Activated CD4-positive, alpha-beta T cell treated with anti-CD3 and anti-CD28 coated beads for 36 hours (primary cell): ENCODE measurements at places on chromosomes 2 and 18. TPM values are rescaled to one million over a fixed set of nuclear protein-coding genes. Genes with fewer than 3 reads are reported as not detected.
A peak's percentile ranks its signal among the peaks of the same experiment; 100 is the strongest.

DNA sequence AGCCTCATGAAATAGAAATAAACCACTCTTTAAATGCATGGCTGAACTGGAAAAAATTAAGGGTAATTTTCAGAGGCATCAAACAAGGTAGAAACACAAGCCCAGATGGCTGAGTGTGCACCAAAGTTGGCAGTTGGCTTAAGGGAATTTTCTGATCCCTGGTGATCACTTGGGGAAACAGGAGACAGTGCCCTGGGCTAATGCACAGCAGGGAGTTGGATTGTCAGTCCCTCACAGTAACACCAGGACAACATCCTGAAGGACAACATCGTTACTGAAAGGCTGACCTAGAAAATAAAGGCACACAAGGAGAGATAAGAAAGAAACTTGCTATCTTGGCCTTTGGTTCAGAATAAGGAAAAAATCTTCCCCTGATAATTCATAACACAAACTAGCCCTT is 417.0 kb downstream of the SLC4A3 start:
- no peaks in the 10 kb centered on the region for H3K4me1 ChIP-seq
- no peak for DNase-seq
- no peak overlapping the region for H3K4me3 ChIP-seq

The VIT gene
- not detected for total RNA-seq

GRCh38 chr2:217267758-217268157 is 407.9 kb upstream of the TNP1 start:
- no peak overlapping the region for H3K4me3 ChIP-seq
- no peaks in the 10 kb centered on the region for H3K4me1 ChIP-seq
- H3K36me3 ChIP-seq, result no peaks in the 10 kb centered on the region
- DNase-seq, result no peak
- H3K27ac ChIP-seq, result no peak overlapping the region
- H3K27me3 ChIP-seq, result peaks cover 7% of the 10 kb centered on the region

- peak overlapping the region; percentile 98 for H3K27ac ChIP-seq
- H3K27me3 ChIP-seq, result no peaks in the 10 kb centered on the region
- DNase-seq, result no peak
- H3K4me3 ChIP-seq, result peak overlapping the region; percentile 73
Measured at GRCh38 chr2:75710220-75710576, 517 bp downstream of the GCFC2 start.

The RAMP1 gene
- 0.32 TPM for total RNA-seq

DNA sequence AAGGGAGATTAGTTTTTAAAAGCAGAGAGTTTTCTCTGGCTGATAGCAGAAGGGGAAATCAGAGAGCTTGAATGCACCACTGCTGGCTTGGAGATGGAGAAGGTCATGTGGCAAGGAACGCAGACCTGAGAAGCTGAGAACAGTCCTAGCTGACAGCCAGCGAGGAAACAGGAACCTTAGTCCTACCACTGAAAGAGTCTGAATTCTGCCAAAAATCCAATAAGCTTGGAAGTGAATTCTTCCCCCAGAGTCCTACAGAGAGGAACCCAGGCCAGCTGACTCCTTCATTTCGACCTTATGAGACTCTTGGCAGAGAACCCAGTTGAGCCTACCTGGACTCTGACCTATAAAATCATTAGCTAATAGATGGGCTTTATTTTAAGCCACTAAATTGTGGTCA is 371.9 kb upstream of the TNP1 start:
- peaks cover 13% of the 10 kb centered on the region for H3K27me3 ChIP-seq
- H3K4me1 ChIP-seq, result no peaks in the 10 kb centered on the region
- H3K36me3 ChIP-seq, result no peaks in the 10 kb centered on the region

DNA sequence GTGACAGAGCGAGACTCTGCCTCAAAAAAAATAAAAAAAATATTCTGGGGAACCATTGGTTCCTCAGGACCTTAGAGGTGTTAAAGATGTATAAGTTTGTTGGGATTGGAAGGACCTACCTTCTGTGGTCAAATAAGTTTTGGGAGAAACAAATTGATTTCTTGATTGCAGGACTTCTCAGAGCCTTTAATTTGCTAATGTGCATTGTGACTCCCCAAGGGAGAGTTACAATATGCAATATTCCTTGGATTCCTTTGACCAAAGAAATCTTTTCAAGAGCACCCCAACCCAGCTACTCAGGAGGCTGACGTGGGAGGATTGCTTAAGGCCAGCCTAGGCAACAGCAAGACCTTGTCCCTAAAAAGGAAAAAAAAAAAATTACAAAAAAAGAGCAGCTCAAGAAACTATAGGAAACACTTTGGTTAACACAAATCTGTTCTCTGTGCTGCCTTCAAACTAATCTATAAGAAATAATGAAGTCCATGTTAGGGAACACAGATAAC is 6.5 kb downstream of the NAGK start:
- H3K27ac ChIP-seq, result no peak overlapping the region
- no peak overlapping the region for H3K4me3 ChIP-seq
- peaks cover 42% of the 10 kb centered on the region for H3K4me1 ChIP-seq
- H3K27me3 ChIP-seq, result no peaks in the 10 kb centered on the region
- no peak for DNase-seq

DNA sequence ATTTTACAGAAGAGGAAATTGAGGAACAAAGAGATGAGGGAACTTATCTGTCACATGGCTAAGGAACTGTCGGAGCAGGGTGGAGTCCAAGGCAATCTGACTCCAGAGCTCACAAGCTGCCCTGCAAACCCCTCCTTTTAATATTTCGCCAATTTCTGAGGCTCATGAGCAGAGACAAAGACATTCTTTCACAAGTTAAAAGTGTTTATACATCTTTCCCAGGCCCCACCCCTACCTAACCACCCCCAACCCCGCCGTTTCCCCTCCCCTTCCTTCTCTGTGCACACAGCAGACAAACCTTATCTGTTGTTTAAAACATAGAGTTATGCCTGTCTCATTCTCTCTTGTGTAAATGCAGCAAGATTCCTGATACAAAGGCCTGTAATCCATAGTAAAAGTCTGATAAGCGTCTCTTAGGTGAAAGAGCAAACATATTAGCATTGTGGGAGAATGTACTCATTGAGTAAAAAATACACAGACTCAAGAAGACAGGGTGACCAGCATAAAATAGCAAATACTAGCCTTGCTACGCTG is 44.3 kb downstream of the EPHA4 start:
- H3K27ac ChIP-seq, result peak overlapping the region; percentile 89
- no peaks in the 10 kb centered on the region for H3K27me3 ChIP-seq
- peaks cover 62% of the 10 kb centered on the region for H3K4me1 ChIP-seq
- H3K36me3 ChIP-seq, result no peaks in the 10 kb centered on the region

DNA sequence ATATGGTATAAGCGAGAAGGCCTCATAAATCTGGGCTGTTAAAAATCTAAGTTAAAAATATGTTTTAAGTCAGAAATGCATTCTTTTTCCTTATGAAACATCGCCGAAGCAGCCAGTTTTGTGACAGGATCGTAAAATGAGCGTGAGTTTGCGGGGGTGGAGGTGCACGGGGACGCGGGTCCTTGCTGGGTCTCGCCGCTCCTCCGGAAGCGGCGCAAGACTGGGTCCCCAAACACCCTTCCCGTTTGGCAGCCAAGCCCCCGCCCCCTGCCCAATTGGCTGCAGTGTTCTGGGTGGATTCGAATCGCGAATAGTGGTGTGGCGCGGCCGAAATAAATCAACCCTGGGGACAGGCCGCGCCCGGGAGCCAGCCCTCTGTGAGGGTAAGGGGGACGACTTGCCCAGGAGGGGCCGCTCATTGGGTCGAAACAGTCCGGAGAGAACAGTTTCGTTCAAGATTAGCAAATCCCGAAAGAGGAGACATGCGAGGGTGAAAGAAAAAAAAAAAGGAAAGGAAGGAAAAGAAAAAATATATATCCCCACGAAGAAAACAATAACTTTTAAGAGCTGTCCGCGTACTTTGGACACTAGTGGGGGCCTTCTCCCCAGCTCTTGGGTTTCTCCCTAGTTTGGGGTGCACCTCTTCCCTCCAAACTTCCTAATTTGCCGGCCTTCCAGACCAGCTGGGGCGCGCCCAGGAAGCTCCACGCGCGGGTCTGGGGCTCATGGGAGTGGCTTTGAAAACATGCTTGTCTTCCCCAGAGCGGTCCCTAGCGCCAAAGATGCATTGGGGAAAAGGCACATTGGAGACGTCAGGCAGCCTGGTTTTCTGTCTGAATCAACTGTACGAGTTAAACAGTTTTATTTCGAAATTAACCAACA is 3.1 kb upstream of the GATA6 start:
- H3K4me3 ChIP-seq, result no peak overlapping the region
- H3K36me3 ChIP-seq, result no peaks in the 10 kb centered on the region
- peaks cover 64% of the 10 kb centered on the region for H3K27me3 ChIP-seq
- no peak overlapping the region for H3K27ac ChIP-seq
- DNase-seq, result no peak

DNA sequence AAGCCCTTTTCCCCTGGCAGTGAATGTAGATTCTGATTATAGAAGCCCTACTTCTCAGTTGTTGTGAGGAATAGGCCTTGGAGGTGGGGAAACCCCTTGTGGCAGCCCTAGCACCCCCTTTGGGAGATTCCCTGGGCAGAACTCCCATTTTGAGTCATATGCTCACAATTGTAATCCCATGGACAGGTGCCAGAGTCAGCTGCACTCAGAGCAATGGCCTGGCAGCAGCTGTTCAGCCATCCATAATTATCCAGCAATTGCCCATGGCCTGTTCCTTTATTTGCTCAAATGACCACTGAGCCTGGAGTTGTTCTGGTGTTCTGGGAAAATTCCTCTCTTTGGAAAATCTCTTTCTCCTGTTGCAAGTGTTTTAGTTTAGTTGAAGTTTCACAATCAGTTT is 71.7 kb downstream of the PTRHD1 start:
- H3K4me3 ChIP-seq, result no peak overlapping the region
- DNase-seq, result peak; percentile 44
- H3K27me3 ChIP-seq, result no peaks in the 10 kb centered on the region
- H3K27ac ChIP-seq, result no peak overlapping the region
- peaks cover 12% of the 10 kb centered on the region for H3K4me1 ChIP-seq
- peaks cover 17% of the 10 kb centered on the region for H3K36me3 ChIP-seq

The AKAIN1 gene
- not detected for total RNA-seq

GRCh38 chr2:134146161-134146560 is 107.7 kb upstream of the MGAT5 start:
- peaks cover 18% of the 10 kb centered on the region for H3K36me3 ChIP-seq
- DNase-seq, result no peak
- H3K4me1 ChIP-seq, result peaks cover 71% of the 10 kb centered on the region

- H3K27me3 ChIP-seq, result no peaks in the 10 kb centered on the region
- no peak for DNase-seq
- H3K4me1 ChIP-seq, result peaks cover 56% of the 10 kb centered on the region
- no peak overlapping the region for H3K4me3 ChIP-seq
Measured at GRCh38 chr2:148531235-148531634, 113.3 kb upstream of the EPC2 start.

DNA sequence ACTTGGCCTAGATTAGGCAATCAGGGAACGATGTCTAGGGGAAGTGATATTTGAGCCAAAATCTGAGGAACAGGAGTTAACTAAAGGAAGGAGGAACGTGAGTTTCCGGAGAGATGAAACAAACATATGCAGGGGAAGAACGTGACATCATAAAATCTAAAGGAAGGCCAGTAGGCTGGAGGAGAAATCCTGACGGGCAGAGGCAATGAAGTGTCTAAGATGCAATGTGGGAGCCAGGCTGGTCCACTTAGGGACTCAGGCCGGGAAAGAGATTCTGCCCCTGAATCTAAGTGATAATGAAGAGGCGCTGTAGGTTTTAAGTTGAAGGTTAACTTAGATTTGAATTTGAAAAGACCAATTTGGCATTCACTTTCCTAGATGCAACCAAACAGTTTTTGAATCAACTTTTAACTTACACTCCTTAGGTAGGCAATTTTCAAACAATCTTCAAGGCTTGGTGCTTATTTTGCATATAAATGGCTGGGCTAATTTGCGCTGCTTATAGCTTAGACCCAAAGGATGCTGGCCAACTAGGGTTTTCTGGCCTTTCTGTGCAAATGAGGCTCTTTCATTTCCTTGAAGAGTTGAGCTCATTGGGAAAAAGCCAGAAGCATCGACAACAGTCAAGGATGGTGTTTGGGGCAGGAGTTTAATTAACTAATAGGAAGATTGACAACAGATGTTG is 221.7 kb downstream of the SOX11 start:
- H3K27me3 ChIP-seq, result no peaks in the 10 kb centered on the region
- DNase-seq, result no peak
- no peak overlapping the region for H3K27ac ChIP-seq
- no peak overlapping the region for H3K4me3 ChIP-seq
- no peaks in the 10 kb centered on the region for H3K36me3 ChIP-seq
- H3K4me1 ChIP-seq, result no peaks in the 10 kb centered on the region

GRCh38 chr18:6537475-6537874 is 122.8 kb upstream of the L3MBTL4 start:
- peaks cover 10% of the 10 kb centered on the region for H3K27me3 ChIP-seq
- no peak overlapping the region for H3K27ac ChIP-seq
- no peak overlapping the region for H3K4me3 ChIP-seq
- no peaks in the 10 kb centered on the region for H3K4me1 ChIP-seq
- no peak for DNase-seq

The CAPN14 gene
- total RNA-seq, result 0.64 TPM

DNA sequence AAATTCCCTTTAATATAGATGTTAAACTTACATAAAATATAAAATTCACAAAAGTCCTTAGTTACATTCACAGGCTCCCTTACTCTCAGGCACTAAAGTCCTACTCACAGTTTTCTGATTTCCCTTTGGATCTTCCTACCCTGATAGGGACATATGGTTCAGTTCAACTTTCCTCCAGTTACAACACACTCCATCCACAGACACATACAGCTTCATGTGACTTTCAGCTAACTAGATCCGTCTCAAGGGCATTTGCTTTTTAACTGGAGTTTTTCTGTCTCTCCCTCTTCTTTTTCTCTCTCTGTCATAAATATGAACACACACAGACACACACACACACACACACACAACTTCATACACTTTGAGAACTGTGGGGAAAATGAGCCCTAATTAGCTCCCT is 419.2 kb downstream of the LRP1B start:
- no peak overlapping the region for H3K4me3 ChIP-seq
- no peaks in the 10 kb centered on the region for H3K4me1 ChIP-seq
- no peaks in the 10 kb centered on the region for H3K27me3 ChIP-seq
- DNase-seq, result no peak
- no peaks in the 10 kb centered on the region for H3K36me3 ChIP-seq
- no peak overlapping the region for H3K27ac ChIP-seq

- H3K36me3 ChIP-seq, result peaks cover 15% of the 10 kb centered on the region
- peaks cover 55% of the 10 kb centered on the region for H3K4me1 ChIP-seq
- H3K27me3 ChIP-seq, result no peaks in the 10 kb centered on the region
- H3K27ac ChIP-seq, result peak overlapping the region; percentile 81
- H3K4me3 ChIP-seq, result peak overlapping the region; percentile 93
Measured at GRCh38 chr2:46914578-46915230, 902 bp downstream of the MCFD2 start.

The KCNJ13 gene
- not detected for total RNA-seq

The MTLN gene
- 46.3 TPM for total RNA-seq

- H3K27me3 ChIP-seq, result no peaks in the 10 kb centered on the region
- H3K36me3 ChIP-seq, result no peaks in the 10 kb centered on the region
- peaks cover 18% of the 10 kb centered on the region for H3K4me1 ChIP-seq
- no peak for DNase-seq
- H3K4me3 ChIP-seq, result no peak overlapping the region
Measured at GRCh38 chr2:101340141-101340551, 31.6 kb upstream of the RNF149 start.

GRCh38 chr18:55089610-55090009 is 130.3 kb upstream of the CCDC68 start:
- no peak for DNase-seq
- H3K4me3 ChIP-seq, result no peak overlapping the region
- H3K4me1 ChIP-seq, result no peaks in the 10 kb centered on the region
- no peaks in the 10 kb centered on the region for H3K36me3 ChIP-seq
- no peak overlapping the region for H3K27ac ChIP-seq

- no peak for DNase-seq
- peaks cover 5% of the 10 kb centered on the region for H3K27me3 ChIP-seq
- H3K36me3 ChIP-seq, result no peaks in the 10 kb centered on the region
Measured at GRCh38 chr2:85702800-85703199, 8.6 kb downstream of the GNLY start.

- peaks cover 2% of the 10 kb centered on the region for H3K36me3 ChIP-seq
- H3K27me3 ChIP-seq, result no peaks in the 10 kb centered on the region
- peak; percentile 81 for DNase-seq
- H3K27ac ChIP-seq, result peak overlapping the region; percentile 96
Measured at GRCh38 chr2:28621172-28622100, 125.6 kb downstream of the PLB1 start.

The SEPTIN2 gene
- 161 TPM for total RNA-seq
